ENCODE measurements at places on chromosomes 13 and 19.
A peak's percentile ranks its signal among the peaks of the same experiment; 100 is the strongest.

GRCh38 chr19:48090281-48090802, 20.3 kb downstream of the PLA2G4C start:
- no peak for DNase-seq

- DNase-seq, result peak; percentile 61
Measured at GRCh38 chr19:19034204-19034624, 811 bp downstream of the ARMC6 start.

GRCh38 chr19:49953416-49953815, 7.6 kb downstream of the SIGLEC11 start:
- no peak for DNase-seq

DNA sequence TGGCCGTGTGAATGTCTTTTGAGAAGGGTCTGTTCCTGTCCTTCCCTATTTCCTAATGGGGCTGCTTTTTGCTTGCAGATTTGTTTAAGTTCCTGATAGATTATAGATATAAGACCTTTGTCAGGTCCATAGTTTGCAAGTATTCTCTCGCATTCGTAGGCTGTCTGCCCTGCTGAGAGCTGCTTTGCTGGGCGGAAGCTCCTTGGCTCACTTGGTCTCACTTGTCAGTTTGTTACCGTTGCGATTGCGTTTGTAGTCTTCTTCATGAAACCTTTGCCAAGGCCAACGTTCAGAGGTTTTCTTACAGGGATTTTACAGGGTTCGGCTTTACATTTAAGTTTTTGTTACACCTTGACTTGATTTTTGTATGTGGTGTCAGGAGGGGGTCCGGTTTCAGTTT, 44.0 kb upstream of the TFDP1 start:
- no peak for DNase-seq

DNA sequence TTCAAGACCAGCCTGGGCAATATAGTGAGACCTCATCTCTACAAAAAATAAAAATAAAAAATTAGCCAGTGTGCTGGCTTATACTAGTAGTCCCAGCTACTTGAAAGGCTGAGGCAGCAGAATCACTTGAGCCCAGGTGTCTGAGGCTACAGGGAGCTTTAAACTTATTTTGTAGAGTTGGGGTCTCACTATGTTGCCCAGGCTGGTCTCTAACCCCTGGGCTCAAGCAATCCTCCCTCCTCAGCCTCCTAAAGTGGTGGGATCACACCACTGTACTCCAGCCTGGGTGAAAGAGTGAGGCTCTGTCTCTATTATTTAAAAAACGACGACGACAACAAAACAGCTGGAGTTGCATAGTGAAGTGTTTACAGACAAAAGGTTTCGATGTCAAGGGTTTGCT, 8.0 kb downstream of the RAB3D start:
- DNase-seq, result no peak

DNA sequence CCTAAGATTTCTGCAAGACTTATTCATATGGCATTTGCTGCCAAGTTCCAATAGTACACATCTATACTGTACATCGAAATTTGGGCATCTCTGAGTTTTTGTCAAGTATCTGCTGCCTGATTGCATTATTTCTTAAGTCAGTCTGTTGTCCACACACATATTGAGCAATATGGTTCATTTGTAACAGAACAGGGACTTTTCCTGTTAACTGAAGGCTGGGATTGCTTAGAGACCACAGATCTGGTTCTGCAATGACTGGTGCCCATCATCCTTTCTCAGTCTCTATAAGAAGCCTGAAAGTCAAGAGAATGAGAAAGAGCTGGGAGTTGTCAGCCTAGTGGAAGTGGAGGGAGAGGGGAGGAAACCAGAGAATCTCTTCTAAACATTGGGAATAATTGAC, 22.5 kb upstream of the MYCBP2 start:
- DNase-seq, result no peak

- DNase-seq, result no peak
Measured at GRCh38 chr13:79314652-79315051, 91.4 kb downstream of the RBM26 start.

GRCh38 chr19:1609103-1609396, 3.8 kb upstream of the UQCR11 start:
- DNase-seq, result no peak

GRCh38 chr13:104832231-104832630, 1703.2 kb downstream of the EFNB2 start:
- DNase-seq, result no peak

- no peak for DNase-seq
Measured at GRCh38 chr19:53977991-53978731, 13.3 kb upstream of the CACNG6 start.

DNA sequence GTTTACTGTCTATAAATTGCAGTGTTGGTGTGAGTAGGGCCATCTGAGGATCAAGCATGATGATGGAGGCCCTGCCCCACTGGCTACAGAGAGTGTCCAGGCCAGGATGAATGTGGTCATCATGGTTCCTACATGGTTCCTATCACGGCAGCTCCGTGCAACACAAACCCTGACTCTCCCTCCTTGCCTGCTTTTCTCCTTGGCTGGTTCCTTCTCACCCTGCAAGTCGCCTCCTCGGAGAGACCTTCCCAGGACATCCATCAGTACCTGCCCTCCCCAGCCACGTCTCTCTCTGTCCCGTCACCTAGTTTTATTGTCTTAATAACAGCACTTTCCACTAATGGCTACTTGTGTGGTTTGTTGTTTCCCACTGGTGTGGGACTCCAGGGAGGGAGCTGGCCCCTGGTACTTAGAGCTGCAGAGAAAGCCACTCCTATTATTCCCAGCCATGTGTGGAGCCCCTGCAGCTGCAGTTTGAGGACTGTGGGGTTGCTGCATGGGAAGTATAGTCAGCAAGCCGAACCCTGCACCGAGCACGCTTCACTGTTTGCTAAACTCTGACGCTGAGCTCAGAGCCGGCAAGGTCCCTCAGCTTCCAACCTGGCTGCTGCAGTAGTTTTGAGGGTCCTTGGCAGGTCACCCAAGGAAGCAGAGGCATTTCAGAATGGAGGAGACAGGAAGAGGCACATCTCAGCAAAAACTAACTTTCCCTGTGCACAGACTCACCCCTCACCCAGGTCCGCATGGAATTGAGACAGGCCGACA, 146.4 kb upstream of the VSTM2B start:
- DNase-seq, result no peak

DNA sequence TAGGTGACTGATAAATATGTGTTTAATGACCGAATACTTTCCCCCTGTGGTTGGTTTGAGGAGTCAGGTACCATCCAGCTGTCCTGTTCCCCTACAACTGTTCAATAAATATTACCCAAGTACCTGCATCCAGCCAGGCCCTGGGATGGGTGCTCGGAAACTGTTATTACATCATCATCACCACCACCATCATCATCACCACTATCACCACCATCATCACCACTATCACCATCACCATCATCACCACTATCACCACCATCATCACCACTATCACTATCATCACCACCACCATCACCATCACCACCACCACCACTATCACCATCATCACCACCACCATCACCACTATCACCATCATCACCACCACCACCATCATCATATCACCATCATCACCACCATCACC, 4.1 kb downstream of the NTN5 start:
- DNase-seq, result no peak

- no peak for DNase-seq
Measured at GRCh38 chr13:61696676-61697075, 281.0 kb upstream of the PCDH20 start.

GRCh38 chr19:456547-457110, 4.2 kb downstream of the SHC2 start:
- DNase-seq, result no peak

GRCh38 chr13:50531917-50532899, 311.3 kb downstream of the DLEU7 start:
- no peak for DNase-seq

DNA sequence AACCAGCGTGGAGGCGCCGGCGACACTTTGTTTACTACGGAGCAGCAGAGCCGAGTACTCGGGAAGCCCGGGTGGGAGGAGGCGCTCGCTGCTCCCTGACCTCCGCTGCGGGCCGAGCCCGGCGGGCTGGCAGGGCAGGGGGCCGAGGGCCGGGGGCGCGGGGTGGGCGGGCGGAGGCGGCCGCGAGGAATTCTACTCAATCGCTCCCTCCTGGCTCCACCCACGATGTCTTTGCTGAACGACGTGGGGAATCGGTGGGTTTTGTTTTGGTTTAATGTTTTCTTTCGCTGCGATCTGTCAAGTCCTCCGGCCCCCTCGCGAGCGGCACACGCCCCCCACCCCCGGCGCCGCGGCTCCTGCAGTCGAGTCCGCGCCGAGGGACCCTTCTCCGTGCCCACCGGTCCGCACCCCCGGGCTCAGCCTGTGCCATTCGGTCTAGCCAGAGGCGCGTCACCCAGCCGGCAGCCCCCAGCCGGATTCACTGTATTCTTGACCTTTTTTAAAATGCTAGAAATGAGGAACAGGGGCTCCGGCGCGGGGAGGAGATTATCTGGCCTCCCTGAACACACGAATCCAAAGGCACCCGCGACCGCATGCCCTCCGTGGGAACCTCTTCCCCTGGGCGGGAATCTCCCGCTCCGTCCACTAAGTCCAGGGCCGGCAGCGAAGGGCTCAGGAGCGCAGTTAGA, 636 bp upstream of the FOXO1 start:
- peak; percentile 26 for DNase-seq

DNA sequence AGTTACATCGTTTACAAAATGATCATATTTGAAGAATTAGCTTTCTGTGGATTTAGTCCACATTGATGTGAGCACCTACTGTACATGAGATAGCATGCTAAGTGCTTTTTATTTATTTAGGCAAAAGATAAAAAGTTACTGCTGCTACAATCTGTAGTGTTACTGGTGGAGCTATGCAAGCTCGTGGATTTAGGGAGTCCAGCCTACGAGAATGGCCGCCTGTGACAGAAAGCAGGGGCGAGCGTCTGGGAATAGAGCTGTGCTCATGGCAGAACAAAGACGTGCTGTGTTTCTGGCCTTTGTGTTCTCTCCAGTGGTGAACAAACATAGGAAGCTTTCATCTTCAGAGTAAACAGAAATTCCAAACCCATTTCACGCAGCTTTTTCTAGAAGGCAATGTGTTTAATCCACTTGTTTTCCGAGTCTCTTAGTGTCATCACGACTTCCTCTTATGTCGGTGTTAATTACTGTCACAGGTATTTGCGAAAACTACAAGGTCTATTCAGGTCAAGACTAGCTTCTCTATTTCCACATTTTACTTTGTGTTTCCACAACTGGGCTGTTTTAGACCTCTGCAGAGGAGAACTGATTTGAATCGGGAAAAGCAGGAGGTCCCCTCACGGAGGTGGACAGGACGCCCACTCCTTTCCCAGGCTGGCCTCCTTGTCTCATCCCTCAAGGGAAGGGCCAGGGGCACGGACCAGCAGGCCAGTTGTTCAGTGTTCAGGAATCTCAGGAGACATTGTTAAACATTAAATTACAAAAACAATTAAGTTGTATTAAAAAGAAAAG, 67.3 kb downstream of the ATP11A start:
- no peak for DNase-seq

GRCh38 chr13:51286135-51287002, 53.1 kb upstream of the SERPINE3 start:
- DNase-seq, result peak; percentile 52

DNA sequence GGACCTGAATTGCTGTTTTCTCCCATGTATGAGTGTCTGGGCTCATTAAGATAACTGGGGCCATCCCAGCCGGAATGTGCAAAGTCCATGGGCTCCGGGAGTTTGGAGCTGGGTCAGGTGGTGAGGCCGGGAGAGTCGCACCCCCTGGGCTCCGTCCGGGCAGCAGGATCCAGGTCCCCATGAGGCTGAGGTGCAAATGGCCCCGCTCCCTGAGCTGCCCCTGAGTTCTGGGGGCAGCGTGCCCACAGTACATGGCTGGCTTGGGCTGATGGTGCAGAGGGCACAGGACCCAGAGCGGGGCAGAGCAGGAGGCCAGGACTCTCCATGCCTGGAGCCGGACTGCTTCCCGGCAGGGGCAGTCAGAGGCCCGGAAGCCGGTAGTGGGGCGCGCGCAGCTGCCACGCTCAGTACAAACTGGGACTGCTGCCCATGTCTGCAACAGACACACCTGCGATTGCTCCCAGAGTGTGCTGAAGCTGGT, 136.0 kb downstream of the KDM4B start:
- no peak for DNase-seq

GRCh38 chr13:31945202-31945961, 86.2 kb upstream of the FRY start:
- DNase-seq, result peak; percentile 30

GRCh38 chr19:16778796-16779411, 50.3 kb upstream of the SIN3B start:
- peak; percentile 20 for DNase-seq

GRCh38 chr19:4988770-4989251, 19.9 kb downstream of the KDM4B start:
- no peak for DNase-seq

DNA sequence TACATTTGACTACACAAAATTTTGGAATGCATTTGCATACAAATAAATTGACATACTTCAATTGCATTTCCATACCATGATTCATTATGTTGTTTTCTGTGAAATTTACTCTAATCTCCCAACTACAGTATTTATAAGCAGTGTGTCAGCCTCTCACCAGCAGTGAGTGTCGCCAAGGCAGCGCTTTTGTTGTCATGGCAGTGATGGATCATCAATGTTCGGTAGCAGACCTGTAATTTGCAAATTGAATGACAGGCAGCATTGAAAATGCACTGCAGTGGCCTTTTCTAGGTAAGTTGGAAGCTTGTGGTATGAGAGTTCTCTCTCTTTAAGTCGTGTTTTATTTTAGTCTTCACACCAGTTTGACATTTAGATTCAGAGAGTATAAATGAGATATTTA, 534.1 kb downstream of the PCDH17 start:
- DNase-seq, result peak; percentile 12

- DNase-seq, result no peak
Measured at GRCh38 chr13:98261165-98261702, 84.2 kb upstream of the RNF113B start.

All from NCI-H1436 (cell line).